ENCODE measurements at places on chromosomes 3 and 15.

- DNase-seq: no peak
Observed at GRCh38 chr3:186510374-186511079, 33.7 kb downstream of the CRYGS start.

GRCh38 chr3:178320456-178321351, 215.5 kb upstream of the KCNMB2 start:
- peak; percentile 42 for DNase-seq

- no peak for DNase-seq
Observed at GRCh38 chr15:43886558-43886957, 59.8 kb downstream of the WDR76 start.

- no peak for DNase-seq
Observed at GRCh38 chr3:78847603-78848002, 920.2 kb downstream of the ROBO1 start.

DNA sequence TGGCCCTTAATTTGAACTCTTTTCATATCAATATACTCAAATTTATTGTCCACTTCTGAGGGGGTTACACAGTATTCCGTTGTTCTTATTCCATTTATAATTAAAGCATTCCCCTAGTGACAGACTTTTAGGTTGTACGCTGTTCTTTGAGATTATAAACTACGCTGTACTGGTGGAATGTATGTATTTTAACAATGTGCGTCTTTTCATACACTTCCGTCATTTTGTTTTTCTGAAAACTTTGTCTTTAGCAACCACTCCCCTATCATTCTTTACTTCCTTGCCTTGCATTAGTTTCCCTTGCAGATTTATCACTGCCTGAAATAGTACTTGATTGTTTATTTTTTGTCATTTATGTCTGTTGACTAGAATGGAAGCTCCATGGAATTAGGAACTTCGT, 137.0 kb downstream of the THRB start:
- DNase-seq: no peak

- no peak for DNase-seq
Observed at GRCh38 chr3:149487598-149488197, 13.2 kb downstream of the TM4SF4 start.

- no peak for DNase-seq
Observed at GRCh38 chr15:42858540-42858939, 62.0 kb downstream of the TTBK2 start.

DNA sequence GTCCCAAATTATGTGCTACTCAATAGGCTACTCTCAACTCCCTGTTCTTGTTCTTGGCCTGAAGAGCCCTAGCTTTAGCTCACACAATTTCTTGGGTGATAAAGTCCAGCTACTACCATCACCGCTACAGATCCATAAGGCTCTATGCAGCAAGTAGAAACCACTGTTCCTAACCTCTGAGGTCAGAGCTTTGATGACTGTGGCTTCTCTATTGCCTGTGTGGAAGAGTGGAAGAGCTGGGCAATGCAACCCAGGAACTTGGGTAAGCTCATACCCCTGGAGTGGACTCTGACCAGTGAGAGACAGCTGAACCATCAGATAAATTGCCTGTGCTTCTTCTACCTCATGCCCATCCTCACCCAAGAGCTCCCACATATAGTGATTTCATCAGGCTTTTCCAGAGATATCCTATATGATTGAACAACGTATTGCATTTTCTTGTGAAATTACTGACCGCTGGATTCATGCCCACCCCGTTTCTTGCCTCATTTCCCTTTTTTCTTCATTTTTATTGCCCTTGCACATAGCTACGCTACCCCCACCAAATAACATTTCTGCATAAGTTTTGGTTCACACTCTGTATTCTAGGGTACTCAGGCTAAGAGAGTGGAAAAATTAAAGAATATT, 172.3 kb upstream of the MBNL1 start:
- no peak for DNase-seq

- no peak for DNase-seq
Observed at GRCh38 chr3:140850210-140850955, 91.3 kb upstream of the SLC25A36 start.

- DNase-seq: no peak
Observed at GRCh38 chr15:69280783-69281182, 17.9 kb upstream of the PAQR5 start.
